ENCODE measurements at places on chromosomes 16 and 17. TPM values are rescaled to one million over a fixed set of nuclear protein-coding genes. Genes with fewer than 3 reads are reported as not detected.

ADORA2B gene
- total RNA-seq: 39.1 TPM

WNT3 gene
- 0.71 TPM for total RNA-seq

CKLF gene
- total RNA-seq: 41.8 TPM

OTOA gene
- total RNA-seq: under 0.01 TPM

HOXB2 gene
- total RNA-seq: 0.85 TPM

TLCD3B gene
- total RNA-seq: 0.09 TPM

PRR11 gene
- 2.4 TPM for total RNA-seq

ITGAD gene
- total RNA-seq: not detected

CD300LB gene
- not detected for total RNA-seq

GRIN2A gene
- under 0.01 TPM for total RNA-seq

PYDC1 gene
- not detected for total RNA-seq

RBL2 gene
- total RNA-seq: 37.4 TPM

KRTAP1-5 gene
- total RNA-seq: 0.57 TPM

C17orf67 gene
- 0.71 TPM for total RNA-seq

BCAR1 gene
- 36.0 TPM for total RNA-seq

SLC13A5 gene
- total RNA-seq: not detected

FGF11 gene
- 0.71 TPM for total RNA-seq

ASPSCR1 gene
- 26.6 TPM for total RNA-seq

METRNL gene
- 129 TPM for total RNA-seq

MYH2 gene
- under 0.01 TPM for total RNA-seq
